ENCODE measurements at places on chromosomes 4 and X. TPM values are rescaled to one million over a fixed set of nuclear protein-coding genes. Genes with fewer than 3 reads are reported as not detected.
A peak's percentile ranks its signal among the peaks of the same experiment; 100 is the strongest.

TLR1 gene
- 0.08 TPM for polyA plus RNA-seq

UNC5C gene
- not detected for polyA plus RNA-seq

UGT2A2 gene
- not detected for polyA plus RNA-seq

GAGE12H gene
- not detected for polyA plus RNA-seq

CYSLTR1 gene
- polyA plus RNA-seq: not detected

ADH1C gene
- not detected for polyA plus RNA-seq

C4orf50 gene
- polyA plus RNA-seq: not detected

JCHAIN gene
- polyA plus RNA-seq: not detected

SYTL4 gene
- 0.22 TPM for polyA plus RNA-seq

- no peaks in the 10 kb centered on the region for H3K36me3 ChIP-seq
- no peaks in the 10 kb centered on the region for H3K27me3 ChIP-seq
- no peaks in the 10 kb centered on the region for H3K4me1 ChIP-seq
- no peak for DNase-seq
- H3K4me3 ChIP-seq: no peak overlapping the region
Measured at GRCh38 chr4:148405161-148405893, 36.9 kb downstream of the NR3C2 start.

- H3K4me3 ChIP-seq: peak overlapping the region; percentile 43
- DNase-seq: peak; percentile 55
- peak overlapping the region; percentile 97 for H3K27ac ChIP-seq
Measured at GRCh38 chrX:49876750-49877149, 2.5 kb upstream of the USP27X start.

DNA sequence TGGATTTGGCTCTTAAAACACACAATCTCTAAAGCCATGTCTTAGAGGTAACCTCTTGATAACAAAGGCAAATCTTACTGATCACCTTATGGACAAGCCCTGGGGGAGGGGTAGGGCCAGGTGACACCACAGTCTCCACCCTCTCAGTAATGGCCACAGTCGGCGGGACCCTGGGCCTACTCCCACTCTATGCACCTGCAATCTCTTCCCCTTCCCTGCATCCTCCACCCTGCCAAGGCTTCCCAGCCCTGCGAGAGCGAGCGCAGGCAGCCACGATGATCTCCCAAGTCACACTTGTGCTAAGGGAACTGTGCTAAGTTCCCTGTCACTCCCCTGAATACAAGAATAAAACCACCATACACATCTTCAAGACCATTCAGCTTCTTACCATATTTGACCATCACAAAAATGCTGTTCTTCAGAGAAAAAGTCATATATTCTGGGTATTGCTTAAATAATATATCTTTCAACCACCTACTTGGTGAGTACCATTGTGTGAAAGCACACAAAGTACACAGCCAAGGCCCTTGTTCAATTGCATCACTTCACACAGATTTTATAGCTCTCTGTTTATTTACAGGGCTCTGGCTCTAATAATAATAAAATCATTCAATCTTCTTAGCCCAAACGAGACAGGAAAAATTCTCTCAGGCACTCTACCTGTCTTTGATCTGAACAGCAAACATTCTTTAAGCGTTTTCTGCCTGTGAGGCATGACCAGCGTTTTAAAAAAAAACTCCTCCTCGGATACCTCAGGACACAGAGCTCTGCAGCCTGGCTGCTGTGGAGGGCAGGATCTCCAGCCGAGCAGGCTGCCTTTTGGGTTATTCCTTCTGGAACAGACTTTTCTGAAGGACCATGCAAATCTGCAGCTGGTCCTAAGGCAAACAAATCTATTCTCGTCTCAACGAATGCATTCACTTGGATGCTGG, 115.7 kb upstream of the MAP3K15 start:
- no peaks in the 10 kb centered on the region for H3K27me3 ChIP-seq
- DNase-seq: no peak
- no peak overlapping the region for H3K4me3 ChIP-seq

GRCh38 chr4:3241898-3242524, 6.9 kb upstream of the MSANTD1 start:
- H3K36me3 ChIP-seq: peaks cover 13% of the 10 kb centered on the region
- peaks cover 8% of the 10 kb centered on the region for H3K4me1 ChIP-seq
- no peak overlapping the region for H3K4me3 ChIP-seq

GRCh38 chr4:122481766-122482405, 25.4 kb upstream of the IL2 start:
- no peak for DNase-seq
- no peaks in the 10 kb centered on the region for H3K27me3 ChIP-seq
- H3K27ac ChIP-seq: no peak overlapping the region
- no peaks in the 10 kb centered on the region for H3K36me3 ChIP-seq
- no peak overlapping the region for H3K4me3 ChIP-seq

GRCh38 chr4:132691668-132692067, 457.4 kb upstream of the PCDH10 start:
- H3K4me1 ChIP-seq: no peaks in the 10 kb centered on the region
- no peak overlapping the region for H3K27ac ChIP-seq
- no peaks in the 10 kb centered on the region for H3K27me3 ChIP-seq
- no peak overlapping the region for H3K4me3 ChIP-seq
- DNase-seq: no peak

- no peaks in the 10 kb centered on the region for H3K27me3 ChIP-seq
- H3K4me1 ChIP-seq: no peaks in the 10 kb centered on the region
- no peaks in the 10 kb centered on the region for H3K36me3 ChIP-seq
- no peak for DNase-seq
- no peak overlapping the region for H3K4me3 ChIP-seq
Measured at GRCh38 chr4:46016306-46016705, 107.5 kb downstream of the GABRG1 start.

- H3K4me1 ChIP-seq: peaks cover 7% of the 10 kb centered on the region
- H3K4me3 ChIP-seq: no peak overlapping the region
- no peak overlapping the region for H3K27ac ChIP-seq
- no peaks in the 10 kb centered on the region for H3K27me3 ChIP-seq
- peak; percentile 17 for DNase-seq
- no peaks in the 10 kb centered on the region for H3K36me3 ChIP-seq
Measured at GRCh38 chrX:18994713-18995112, 10.8 kb upstream of the PHKA2 start.

DNA sequence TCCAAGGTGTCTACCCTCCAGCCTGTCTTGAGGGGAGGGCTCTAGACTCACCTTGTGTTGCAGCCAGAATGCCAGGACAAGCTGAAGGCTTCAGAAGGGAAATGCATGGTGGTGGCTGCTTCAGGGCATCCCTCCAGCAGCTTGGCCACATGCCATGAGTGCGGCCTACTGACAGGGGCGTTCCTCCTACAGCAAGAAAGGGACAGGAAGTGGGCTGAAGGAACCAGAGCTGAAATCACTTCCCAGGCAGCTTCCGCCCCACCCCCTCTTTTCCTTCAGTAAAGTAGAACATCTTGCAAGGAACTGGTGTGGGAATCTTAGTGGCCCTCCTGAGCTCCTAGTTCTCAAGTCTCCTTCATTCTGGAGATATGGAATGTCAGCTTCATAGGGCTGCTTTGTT, 167.5 kb upstream of the DGKK start:
- no peak overlapping the region for H3K4me3 ChIP-seq
- no peak overlapping the region for H3K27ac ChIP-seq
- H3K36me3 ChIP-seq: no peaks in the 10 kb centered on the region
- H3K27me3 ChIP-seq: no peaks in the 10 kb centered on the region
- no peak for DNase-seq
- H3K4me1 ChIP-seq: no peaks in the 10 kb centered on the region

GRCh38 chr4:140172960-140173359, 19.0 kb upstream of the MAML3 start:
- no peak for DNase-seq
- H3K36me3 ChIP-seq: no peaks in the 10 kb centered on the region
- no peaks in the 10 kb centered on the region for H3K4me1 ChIP-seq
- no peak overlapping the region for H3K4me3 ChIP-seq

DNA sequence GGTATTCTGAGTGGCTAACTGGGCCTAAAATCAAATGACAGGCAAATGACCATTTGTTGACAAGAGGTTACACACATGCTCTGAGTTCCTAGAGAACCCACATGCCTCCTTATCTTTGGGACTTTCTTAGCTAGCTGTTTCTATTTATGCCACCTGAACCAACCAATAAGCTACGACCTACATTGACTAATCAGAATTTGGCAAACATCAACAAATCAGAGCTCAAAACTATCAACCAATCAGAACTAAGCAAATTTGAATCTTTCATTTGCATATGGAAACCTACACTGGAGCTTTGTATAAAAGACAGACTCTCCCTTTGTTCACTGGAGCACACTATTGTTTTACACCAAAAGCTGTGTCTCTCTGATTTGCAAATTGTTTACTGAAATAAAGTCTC, 192.0 kb downstream of the CXXC4 start:
- no peak overlapping the region for H3K4me3 ChIP-seq
- DNase-seq: no peak
- H3K36me3 ChIP-seq: no peaks in the 10 kb centered on the region
- H3K27ac ChIP-seq: no peak overlapping the region

GRCh38 chrX:118904218-118904617, 70.2 kb upstream of the LONRF3 start:
- no peak overlapping the region for H3K27ac ChIP-seq
- H3K27me3 ChIP-seq: no peaks in the 10 kb centered on the region
- no peak overlapping the region for H3K4me3 ChIP-seq
- H3K36me3 ChIP-seq: no peaks in the 10 kb centered on the region
- 0 out of 2 replicates have a peak, but pooled peaks cover 1% of the 10 kb centered on the region for H3K4me1 ChIP-seq
- no peak for DNase-seq

GRCh38 chr4:91319556-91320268, 984.1 kb upstream of the GRID2 start:
- no peaks in the 10 kb centered on the region for H3K4me1 ChIP-seq
- no peak overlapping the region for H3K27ac ChIP-seq
- no peaks in the 10 kb centered on the region for H3K27me3 ChIP-seq
- no peak for DNase-seq

DNA sequence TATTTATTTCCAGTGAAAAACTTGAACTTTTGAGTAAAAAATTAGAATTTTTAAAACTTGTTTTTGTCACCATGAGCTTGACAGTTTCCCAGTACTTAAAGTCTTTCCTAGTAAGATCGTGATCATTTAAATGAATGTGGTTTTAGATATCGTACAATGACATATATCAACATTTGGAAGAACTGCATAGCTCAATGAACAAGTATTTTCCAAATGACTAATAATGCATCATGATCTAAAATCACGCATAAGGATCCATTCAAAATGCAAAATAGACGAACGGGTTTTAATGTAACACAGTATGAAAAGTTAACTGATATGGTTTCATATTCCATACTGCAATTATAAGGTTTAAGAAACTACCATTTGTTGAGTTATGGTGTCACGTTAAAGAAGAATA, 4.1 kb upstream of the NDNF start:
- peaks cover 26% of the 10 kb centered on the region for H3K27me3 ChIP-seq
- peaks cover 6% of the 10 kb centered on the region for H3K4me1 ChIP-seq
- DNase-seq: no peak

- no peak for DNase-seq
- H3K4me3 ChIP-seq: no peak overlapping the region
- no peaks in the 10 kb centered on the region for H3K4me1 ChIP-seq
- H3K27ac ChIP-seq: no peak overlapping the region
- H3K36me3 ChIP-seq: no peaks in the 10 kb centered on the region
Measured at GRCh38 chr4:86092684-86093083, 267.2 kb downstream of the MAPK10 start.

DNA sequence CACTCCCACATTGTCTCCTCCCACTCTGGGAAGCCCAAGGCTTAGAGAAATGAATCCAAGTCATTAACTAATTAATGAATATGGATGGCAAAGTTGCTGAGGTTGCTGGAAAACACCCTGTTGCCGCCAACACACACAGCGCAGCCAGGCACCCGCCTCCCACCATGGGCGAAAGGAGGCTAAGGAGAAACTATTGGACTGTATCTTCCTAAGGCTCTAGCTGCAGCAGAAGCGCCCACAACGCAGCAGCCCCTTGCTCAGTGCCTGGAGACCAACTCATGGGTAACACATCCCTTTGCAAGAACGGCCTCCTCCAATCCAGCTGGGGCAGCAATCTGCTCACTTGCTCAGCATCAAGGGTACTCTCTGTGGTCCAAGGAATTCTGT, 34.2 kb downstream of the TSC22D3 start:
- no peak for DNase-seq
- H3K36me3 ChIP-seq: no peaks in the 10 kb centered on the region
- H3K4me1 ChIP-seq: peaks cover 47% of the 10 kb centered on the region
- H3K27me3 ChIP-seq: no peaks in the 10 kb centered on the region

DNA sequence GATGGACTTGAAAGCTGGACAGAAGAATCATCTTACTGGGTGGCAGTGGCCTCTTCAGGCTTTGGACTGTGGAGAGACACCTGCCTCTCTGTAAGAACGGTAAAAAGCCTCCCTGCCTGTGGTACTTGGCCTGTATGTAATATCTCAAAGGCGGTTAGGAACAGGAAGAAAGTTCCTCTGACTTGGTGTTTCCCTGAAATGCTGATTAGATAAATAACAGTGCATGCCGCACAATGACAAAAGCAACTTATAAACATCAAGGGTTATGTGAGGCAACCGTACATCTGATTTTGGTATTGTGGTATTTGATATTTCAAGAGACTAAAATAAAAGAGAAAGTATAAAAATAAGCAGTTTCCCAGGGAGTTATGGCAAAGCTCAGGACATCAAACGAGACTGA, 92.4 kb upstream of the SORBS2 start:
- H3K27ac ChIP-seq: no peak overlapping the region
- no peak overlapping the region for H3K4me3 ChIP-seq
- no peaks in the 10 kb centered on the region for H3K4me1 ChIP-seq

DNA sequence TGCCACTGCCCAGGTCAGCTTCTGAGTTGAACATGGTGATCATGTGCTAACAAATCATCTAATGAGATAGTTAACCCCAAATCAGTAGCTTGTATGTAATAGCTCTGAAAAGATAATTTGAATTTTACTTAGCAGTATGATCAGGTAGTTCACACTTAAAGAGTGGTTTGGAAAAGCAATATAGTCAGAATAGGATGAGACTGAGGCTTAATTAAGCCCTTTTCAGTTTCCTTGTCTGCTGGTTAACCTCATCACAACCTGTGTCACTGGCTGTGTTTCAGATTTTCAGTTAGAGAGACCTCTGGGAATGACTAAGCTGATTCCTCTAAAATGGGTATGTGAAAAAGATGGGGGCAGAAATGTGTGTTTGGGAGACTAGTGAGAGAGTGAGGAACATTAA, 38.1 kb downstream of the GPR174 start:
- no peak for DNase-seq
- no peak overlapping the region for H3K27ac ChIP-seq
- H3K27me3 ChIP-seq: no peaks in the 10 kb centered on the region
- H3K4me1 ChIP-seq: no peaks in the 10 kb centered on the region

DNA sequence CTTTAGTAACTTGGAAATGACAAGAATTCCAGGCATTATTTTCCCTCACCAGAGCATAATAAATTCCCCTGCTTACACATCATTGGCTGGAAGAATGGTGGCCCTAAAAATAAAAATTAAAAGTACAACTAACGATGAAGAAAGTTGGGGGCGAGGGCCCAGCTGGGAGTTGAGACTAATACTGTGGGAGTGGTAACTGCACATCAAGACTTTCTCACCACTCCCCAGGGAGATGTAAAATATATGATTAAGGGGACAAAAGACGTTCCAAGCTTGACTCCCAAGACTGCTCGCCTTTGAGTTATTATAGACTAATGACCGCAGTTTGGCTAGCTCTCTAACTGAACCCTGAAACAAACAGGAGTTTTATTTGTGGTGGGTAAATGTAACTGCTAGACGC, 30.0 kb downstream of the SMIM31 start:
- no peaks in the 10 kb centered on the region for H3K36me3 ChIP-seq
- no peak overlapping the region for H3K4me3 ChIP-seq
- no peaks in the 10 kb centered on the region for H3K4me1 ChIP-seq
- no peaks in the 10 kb centered on the region for H3K27me3 ChIP-seq

GRCh38 chrX:67094061-67094460, 449.8 kb upstream of the AR start:
- no peak overlapping the region for H3K4me3 ChIP-seq
- H3K36me3 ChIP-seq: no peaks in the 10 kb centered on the region
- no peaks in the 10 kb centered on the region for H3K27me3 ChIP-seq
- no peak overlapping the region for H3K27ac ChIP-seq
